Hematopoietic multipotent progenitor cell (in vitro differentiated cells): ENCODE measurements at places on chromosomes 2 and 18.

DNA sequence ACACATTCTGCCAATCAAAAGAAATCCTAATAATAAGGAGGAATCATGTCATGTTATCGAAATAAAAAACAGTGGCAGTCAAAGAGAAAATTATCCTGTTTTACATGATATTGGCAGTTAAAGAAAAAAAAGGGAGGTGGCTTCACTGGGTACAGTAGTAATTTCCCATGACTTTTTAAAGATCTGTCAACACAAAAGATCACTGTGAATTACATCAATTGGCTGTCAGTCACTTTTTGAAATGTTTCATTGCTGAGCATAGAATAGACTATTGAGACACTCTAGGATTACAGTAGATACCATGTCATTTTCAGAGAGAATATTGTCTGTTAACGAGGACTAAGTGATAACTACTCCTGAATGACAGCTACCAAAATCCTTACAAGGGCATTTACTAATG, 335.7 kb upstream of the CYP26B1 start:
- no peak for DNase-seq

GRCh38 chr18:73784853-73785252, 362.8 kb downstream of the FBXO15 start:
- no peak for DNase-seq

GRCh38 chr2:37501113-37501512, 156.7 kb downstream of the QPCT start:
- no peak for DNase-seq

DNA sequence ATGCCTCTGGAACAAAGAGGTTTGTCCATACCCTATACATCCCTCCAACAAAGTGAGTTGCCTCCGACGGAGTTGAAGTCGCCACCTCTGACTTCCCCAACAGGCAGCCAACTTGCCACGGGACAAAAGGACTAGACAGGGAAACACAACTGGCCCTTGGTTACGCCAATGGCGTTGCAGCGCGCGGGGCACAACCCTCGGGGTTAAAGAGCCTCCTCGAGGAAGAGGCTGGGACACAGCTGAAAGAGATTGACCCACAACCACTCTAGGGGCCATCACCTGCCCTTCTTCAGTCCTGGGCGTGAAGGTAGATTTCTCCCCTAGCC, 545 bp downstream of the GTF3C2 start:
- no peak for DNase-seq
